ENCODE measurements at places on chromosomes 3 and 15.
A peak's percentile ranks its signal among the peaks of the same experiment; 100 is the strongest.

- no peak for DNase-seq
Measured at GRCh38 chr15:39661776-39662175, 80.9 kb downstream of the THBS1 start.

- DNase-seq, result no peak
Measured at GRCh38 chr3:130414457-130414856, 69.0 kb downstream of the COL6A5 start.

GRCh38 chr3:190325923-190326322, 3.7 kb upstream of the CLDN1 start:
- no peak for DNase-seq

- no peak for DNase-seq
Measured at GRCh38 chr3:139280027-139280671, 63.7 kb upstream of the MRPS22 start.

- no peak for DNase-seq
Measured at GRCh38 chr3:132513057-132513456, 84.0 kb upstream of the ACKR4 start.

DNA sequence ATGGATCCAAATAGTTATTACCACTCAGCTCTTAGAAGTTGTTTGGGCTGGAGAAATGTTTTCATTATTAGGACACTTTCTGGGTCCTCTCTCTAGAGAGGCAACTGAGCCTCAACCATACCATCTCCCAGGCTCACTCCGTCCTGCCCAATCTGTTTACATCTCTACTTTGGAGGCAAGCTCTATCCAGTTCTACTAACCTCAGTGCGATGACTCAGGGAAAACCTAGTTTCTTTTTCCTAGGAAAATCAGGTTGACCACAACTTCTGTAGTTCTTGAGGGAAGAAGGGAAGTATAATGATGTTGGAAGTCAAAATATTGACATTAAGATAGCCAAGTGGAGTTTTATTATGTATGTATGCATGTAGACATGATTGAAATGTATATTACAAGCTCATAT, 40.4 kb downstream of the LPP start:
- DNase-seq, result no peak

GRCh38 chr3:30309961-30310954, 296.1 kb upstream of the TGFBR2 start:
- no peak for DNase-seq

DNA sequence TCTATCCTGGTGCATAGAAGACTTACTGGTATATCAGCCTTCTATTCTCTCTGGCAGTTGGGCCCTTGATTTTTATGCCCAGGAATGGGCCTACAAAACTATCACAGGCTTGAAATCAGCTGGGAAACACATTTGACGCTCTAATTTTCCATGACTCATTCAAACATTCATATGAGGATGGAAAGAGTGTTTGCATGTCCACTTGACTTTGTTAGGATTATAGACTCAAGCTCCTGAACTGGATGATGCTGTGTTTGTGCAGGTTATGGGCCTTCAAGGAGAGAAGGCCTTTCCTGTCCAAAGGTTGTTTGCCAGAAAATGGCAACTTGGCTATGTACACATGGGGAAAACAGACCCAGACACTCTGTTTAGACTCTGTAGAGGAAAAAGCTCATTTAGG, 219.9 kb downstream of the GAP43 start:
- DNase-seq, result no peak

DNA sequence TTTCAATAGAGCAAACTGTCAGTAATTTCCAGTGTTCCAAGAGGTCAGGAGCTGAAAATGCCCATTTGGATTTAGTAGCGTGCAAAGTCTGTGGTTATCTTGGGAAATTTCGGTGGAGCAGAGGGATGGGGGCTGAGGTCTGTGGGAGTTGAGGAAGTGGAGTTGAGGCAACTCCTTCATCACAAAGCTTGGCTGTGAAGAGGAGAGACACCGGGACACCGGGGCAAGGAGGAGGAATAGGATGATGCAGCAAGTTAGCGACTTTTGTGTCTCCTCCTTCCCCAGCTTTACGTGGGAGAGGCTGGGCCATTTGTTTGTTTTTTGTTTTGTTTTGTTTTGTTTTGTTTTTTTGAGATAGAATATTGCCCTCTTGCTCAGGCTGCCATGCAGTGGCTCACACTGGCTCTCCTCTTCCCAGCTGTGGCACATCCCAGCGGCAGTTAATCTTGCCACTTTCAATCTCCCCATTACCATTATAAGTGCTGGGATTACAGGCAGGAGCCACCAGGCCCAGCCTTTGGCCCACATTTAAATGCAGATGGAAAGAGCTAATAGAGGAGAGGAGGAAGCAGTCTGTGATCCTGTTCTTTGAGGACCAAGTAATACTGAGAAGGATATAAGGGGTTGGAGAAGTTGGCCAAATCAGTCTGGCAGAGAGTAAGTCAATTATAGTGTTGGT, 47.1 kb downstream of the CRTC3 start:
- no peak for DNase-seq

DNA sequence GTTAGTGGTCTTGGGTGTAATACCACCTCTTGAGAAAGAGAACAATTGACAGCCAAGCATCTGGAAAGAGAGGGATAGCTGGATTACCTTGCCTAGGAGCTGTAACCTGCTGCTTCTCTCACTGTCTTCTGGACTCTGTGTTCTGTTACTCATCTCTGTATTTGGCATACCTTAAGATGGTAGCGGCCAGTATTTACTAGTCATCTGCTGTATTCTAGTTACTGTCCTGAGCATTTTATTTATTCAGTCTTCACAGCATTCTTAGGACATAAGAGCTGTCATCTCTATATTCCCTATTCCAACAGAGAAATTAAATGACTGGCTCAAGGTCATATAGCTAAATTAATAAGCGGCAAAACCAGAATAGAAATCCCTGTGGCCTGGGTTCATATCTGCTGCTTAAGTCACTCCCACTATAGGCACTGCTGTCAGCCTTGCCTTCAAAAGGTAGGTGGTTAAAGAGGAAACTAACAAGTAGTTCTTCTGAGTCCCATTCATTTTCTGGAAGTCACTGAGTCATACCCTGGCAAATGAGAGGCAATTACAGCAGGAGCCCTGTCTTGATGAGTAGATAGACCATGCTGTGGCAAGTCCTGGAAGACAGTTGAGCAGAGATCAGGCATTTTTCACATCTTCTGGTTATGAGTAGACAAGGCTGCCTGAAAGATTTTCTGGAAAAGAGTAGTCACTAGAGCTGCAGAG, 68.2 kb downstream of the RAB7A start:
- peak; percentile 35 for DNase-seq

- no peak for DNase-seq
Measured at GRCh38 chr15:60580650-60581376, 101.9 kb upstream of the ICE2 start.

DNA sequence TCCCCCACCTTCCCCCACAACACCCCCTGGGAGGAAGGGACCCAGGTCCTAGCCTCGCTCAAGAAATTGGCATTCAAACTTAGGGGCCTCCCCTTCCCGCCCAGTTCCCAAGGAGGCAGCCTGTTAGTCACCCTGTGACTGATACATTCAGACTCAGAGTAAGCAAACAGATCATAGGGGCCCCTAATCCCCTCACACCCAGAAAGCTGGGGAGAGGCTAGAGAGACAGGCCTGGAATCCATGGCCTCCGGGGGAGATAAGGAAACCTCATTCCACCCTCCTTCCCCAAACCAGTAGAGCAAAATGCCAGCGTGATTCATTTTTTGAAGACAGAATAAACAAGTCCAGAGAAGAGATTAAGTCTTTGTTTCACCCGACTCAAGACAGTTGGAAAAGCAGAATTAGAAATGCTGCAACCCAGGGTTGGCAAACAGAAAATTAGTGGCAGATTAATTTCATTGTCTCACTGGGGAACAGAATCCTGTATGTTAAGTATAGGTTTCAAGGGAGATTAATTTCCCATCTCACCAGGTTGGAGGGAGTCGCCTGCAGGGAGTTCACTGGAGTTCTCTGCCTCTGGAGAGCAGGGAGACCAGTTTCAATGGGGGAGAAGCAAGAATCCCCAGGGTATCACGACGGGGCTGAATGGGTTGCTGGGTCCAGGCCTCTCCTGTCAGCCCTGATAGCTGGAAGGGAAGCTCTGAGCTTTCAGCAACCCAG, 268.3 kb downstream of the UACA start:
- no peak for DNase-seq

- no peak for DNase-seq
Measured at GRCh38 chr3:113231827-113232253, 20.5 kb downstream of the BOC start.

DNA sequence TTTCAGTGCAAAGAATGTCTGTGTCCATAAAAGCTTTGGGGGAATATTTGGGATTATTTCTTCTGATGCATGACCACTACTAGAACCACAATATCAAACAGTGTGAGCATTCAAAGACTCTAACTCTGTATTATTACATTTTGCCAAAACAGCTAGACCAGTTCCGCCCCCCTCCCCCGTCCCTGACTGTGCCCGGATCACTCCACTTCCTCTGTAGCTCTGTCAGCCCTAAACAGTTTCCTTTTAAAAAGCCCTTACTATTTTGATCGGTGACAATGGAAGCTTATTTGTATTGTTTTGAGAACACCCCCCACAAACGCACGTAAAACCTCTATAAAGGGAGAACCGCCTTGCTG, 36.6 kb upstream of the EPHB3 start:
- DNase-seq, result no peak

DNA sequence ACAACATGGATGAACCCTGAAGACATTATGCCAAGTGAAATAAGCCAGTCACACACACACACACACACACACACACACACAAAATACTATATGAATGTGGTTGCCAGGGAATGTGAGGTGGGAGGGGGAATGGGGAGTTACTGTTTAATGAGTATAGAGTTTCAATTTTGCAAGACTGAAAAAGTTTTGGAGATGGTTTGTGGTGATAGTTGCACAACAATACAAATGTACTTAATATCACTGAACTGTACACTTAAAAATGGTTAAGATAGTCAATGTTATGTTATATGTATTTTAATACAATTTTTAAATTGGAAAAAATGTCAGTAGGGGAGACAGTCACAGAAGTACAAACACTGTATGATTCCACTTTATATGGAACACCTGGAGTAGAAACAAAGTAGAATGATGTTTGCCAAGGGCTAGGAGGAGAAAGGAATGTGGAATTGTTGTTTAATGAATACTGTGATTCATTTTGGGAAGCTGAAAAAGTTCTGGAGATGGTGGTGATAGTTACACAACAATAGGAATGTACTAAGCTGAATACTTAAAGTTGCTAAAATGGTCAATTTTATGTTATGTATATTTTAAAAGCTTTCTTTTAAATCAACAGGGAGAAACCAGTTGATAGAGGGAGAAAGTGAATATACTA, 76.6 kb downstream of the RPL39L start:
- no peak for DNase-seq

- DNase-seq, result no peak
Measured at GRCh38 chr3:66076861-66077470, 38.2 kb upstream of the MAGI1 start.

DNA sequence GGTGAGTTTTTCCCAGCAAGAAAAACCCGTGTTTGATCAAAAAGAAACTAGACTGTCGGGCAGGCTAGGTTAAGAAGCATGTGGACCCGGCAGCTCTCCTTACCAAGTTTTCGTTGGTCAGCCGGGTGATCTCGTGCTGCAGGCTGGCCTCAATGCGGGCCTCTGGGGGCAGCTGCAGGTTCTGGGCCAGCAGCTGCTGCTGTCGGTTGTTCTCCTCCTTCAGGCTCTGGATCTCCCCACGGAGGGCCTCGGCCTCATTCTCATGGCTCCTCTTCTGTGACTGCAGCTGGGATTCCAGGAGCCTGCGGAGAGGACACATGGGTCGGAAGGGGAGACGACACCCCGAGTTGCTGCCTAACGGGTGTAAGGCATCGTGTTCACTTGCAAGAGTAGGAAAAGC, 44.5 kb upstream of the MYO5C start:
- no peak for DNase-seq

GRCh38 chr15:69941301-69941605, 156.5 kb downstream of the TLE3 start:
- no peak for DNase-seq

- DNase-seq, result no peak
Measured at GRCh38 chr3:195140816-195141793, 129.9 kb downstream of the XXYLT1 start.

DNA sequence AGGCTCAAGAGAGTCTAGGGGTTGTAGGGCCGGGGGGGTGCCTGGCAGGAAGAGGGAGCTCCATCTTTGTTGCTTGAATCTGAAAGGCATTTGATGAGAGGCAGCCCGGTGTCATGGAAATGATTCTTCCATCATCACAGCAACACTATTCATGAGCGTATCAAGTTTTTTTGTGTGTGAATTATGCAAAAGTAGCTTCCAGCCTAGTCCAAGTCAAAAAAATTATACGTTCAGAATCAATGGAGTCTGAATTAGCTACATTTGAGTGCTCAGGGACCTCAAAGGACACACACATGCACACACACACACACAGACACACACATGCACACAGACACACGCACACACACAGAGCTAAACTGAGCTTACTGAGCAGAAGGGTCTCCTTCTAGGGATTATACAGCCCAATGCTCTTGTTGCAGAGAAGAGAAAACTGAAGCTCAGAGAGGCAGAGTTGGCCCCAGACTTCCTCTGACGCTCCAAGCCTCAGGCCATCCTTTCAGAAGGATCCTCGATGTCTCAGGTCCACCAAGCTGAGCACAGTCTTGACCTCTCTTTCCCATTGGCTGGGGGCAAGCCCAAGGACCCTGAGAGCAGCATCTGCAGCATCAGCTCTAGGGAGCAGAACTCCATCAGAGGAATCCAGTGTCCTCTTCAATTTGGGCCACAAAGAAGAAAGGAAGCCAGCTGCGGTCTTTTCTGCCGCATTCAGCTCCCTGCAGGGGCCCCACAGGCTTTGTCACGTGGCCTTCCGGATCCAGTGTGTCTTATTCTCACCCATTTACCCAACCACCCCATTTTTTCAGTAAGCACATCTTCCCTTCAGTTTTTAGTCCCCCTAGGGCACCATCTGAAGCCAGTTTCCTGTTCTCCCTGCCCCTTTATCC, 228.0 kb downstream of the UACA start:
- no peak for DNase-seq

- DNase-seq, result no peak
Measured at GRCh38 chr3:83039422-83039821, 1278.0 kb upstream of the GBE1 start.

DNA sequence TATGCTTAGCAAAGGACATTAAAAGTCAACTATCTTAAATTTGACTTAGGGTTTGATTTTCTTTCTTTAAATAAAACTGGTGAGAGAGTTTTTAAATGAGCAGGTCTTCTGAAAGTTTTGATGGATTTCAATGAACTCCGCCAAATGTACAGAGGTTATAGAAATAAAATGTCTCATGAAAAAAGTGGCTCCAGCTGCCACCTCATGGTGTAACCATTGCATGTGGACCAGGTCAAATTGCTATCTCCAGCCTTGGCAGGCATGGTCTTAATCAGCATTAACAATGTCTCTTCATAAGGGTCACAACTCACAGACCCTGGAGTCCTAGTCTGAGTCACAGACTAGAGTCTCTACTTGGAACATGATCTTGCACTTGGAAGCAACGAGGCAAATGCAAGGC, 182.3 kb downstream of the ADAMTS17 start:
- DNase-seq, result no peak

GRCh38 chr3:138775254-138775595, 59.5 kb downstream of the PIK3CB start:
- DNase-seq, result no peak

DNA sequence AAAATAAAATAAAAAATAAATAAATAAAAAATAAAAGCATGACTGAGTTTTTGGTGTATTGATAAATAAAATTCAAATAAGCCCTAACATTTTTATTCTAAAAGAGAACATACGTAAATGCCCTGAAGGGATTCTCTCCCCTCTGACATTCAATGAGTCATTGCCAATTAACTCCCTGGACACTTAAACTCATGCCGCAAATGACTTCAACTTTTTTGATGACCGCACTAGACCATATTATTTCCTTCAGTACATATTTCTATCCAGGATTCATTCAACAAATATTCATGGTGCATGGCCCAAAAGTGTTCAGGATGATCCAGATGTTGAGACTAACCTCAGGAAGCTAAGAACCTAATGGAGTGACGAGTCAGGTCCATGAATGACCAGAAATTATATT, 195.9 kb upstream of the LRRN1 start:
- no peak for DNase-seq

Data from stimulated activated CD4-positive, alpha-beta T cell treated with anti-CD3 and anti-CD28 coated beads, Interleukin-12 subunit alpha, Interleukin-12 subunit beta, amount 100 ng/mL, for 24 hours (primary cell).